NCI-H1694 (cell line): ENCODE measurements at places on chromosomes 3 and 15.

DNA sequence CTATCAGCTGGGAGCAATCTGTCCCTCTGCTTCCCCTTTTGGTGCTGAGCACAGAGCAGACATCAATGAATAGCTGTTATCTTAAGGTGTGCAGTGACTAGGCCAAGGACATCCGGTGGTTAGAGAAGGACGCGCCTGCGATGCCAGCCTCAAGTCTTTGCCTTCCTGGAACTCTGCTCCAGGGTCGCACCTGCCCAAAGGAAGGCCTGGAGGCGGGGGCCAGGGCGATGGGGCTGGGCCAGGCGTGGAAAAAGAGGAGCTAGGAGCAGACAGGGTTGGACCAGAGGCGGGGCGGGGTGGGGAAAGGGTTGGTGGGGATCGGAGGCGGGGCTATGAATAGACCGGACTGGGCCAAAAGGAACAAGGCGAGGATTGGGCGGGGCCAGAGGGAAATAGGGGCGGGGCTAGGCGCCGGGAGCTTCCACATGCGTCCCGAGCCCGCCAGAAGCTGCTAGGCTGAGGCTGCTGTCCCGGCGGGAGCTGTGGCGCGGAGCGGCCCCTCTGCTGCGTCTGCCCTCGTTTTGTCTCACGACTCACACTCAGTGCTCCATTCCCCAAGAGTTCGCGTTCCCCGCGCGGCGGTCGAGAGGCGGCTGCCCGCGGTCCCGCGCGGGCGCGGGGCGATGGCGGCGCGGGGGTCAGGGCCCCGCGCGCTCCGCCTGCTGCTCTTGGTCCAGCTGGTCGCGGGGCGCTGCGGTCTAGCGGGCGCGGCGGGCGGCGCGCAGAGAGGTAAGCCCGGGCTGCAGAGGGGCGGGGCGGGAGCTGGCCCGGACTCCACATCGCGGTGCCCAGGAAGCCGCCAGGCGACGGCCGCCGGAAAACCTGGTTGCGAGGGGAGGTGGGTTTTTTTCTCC is at the start of gene CHRNA5:
CHRNA5 (plus strand) TSS at position 424 of the 854 bp plus-strand sequence; CDS start at position 624, 200 bp downstream.
- DNase-seq = peak; percentile 88

GRCh38 chr3:127211118-127212060 is 18.5 kb downstream of the PRR23E start:
- DNase-seq = no peak

GRCh38 chr3:145079436-145079835 is 1081.5 kb downstream of the PLOD2 start:
- DNase-seq = no peak

DNA sequence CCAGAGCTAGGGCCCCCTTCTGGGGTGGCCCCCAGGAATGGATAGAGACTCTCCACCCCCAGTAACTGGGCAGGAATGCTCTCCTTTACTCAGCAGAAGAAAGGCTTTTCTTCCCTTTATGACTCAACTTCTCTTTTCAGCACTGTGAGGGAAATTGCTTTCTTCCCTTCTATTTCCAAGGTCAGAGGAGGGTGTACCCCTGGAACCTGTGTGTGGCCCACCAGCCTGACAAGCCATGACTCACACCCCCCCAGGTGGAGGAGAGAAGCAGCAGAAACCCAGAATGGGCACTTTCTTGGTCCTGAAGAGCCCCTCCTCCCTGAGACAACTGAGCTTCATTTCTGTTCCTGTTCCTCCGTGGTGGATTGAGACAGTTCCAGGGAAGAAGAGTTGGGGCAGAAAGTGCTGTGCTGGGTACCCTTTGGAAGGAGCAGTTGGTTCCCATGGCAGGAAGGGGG is 2.7 kb upstream of the ANKRD63 start:
- no peak for DNase-seq

- DNase-seq = no peak
Observed at GRCh38 chr15:83610132-83610531, 43.8 kb upstream of the ADAMTSL3 start.

- DNase-seq = no peak
Observed at GRCh38 chr3:17747174-17747889, 4.9 kb upstream of the TBC1D5 start.

DNA sequence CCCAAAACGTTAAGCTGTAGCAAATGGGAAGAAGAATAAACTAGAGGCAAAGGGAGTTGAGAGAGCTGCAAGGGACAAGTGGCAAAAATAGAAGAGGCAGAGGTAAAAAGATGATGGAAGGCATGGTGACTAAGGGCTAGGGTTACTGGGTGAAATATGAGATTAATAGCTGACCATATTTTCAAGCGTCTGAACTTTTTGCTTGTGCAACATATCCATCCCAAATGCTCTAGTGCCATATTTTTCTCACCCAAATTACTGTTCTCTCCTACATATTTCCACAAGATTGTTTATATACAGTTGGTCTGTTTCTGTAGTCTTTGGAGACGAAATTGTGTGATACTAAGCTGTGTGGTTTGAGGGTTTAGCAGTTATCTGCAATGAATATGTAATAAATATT is 145.5 kb downstream of the GMNC start:
- no peak for DNase-seq

DNA sequence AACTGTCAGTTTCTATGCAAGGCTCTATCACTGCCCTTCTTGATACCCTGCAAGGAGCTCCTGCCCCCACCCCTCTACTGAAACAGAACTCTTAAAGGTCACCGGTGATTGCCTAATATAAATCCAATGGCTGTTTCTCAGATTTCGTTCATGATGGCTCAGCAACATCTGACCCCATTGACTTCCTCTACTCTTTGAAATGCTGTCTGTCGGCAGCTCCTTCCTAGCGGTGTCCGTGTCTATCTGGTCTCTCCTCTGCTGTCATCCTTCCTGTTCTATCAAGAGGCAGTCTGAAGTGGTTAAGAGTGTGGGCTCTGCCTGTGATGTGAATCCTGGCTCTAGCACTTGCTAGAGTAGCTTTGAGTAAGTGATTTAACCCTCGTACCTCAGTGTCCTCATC is 5.5 kb downstream of the TMEM266 start:
- DNase-seq = no peak

DNA sequence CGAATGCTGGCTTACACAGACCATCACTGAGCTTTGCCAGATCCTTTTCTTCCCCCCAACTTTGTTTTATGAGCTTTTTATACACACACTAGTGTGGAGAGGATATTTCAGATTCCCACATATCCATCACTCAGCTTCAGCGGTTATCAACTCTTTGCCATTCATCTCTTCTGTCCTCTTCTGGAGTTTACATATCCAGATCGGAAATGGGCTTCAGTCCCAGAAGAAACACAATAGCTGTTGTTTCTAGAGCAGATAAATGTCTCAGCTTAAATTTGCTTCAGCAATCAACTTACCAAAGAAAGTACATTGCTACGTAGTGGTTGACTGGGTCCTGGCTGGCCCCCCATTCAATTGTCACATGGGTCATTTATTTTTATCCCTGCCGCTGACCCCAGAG is 185.9 kb upstream of the BHLHE40 start:
- no peak for DNase-seq

- peak; percentile 61 for DNase-seq
Observed at GRCh38 chr3:50337175-50337861, 3.3 kb downstream of the RASSF1 start.

- DNase-seq = no peak
Observed at GRCh38 chr3:48598323-48599076, 3.4 kb upstream of the COL7A1 start.

DNA sequence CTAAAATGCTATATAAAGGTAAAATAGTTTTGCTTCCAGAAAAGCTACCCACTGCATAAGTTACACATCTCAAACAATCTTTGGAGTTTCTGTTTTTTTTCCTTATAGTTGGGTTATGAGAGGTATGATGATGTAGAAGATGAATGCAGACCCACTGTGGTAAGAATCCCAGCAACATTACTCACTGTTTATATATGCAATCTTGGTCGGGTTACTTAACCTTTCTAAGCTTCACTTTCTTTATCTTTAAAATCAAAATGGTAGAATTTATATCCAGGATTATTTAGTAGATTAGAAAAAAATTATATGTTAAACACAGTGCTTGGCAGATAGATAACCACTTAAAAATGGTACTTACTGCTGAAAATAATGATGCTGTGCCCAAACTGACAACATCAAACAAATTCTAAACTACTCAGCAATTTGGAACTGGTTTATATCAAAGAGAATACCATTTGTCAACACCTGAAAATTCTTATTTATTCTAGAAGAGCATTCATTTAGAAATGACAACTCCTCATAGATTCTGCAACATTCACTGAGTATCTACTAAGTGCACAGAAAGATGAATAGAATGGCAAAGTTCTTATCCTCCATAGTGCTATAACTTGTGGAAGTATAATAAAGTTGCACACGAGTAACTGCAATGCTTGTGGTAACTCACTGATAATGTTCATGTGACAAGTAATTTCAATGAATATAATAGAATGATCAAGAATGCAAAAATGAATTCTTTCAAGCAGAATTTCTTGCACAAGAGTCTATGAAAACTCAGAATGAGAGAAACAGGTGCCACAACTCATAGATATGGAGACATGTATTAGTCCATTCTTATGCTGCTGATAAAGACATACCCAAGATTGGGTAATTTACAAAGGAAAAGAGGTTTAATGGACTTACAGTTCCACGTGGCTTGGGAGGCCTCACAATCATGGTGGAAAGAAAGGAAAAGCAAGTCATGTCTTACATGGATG is 129.0 kb upstream of the SLC7A14 start:
- DNase-seq = no peak

DNA sequence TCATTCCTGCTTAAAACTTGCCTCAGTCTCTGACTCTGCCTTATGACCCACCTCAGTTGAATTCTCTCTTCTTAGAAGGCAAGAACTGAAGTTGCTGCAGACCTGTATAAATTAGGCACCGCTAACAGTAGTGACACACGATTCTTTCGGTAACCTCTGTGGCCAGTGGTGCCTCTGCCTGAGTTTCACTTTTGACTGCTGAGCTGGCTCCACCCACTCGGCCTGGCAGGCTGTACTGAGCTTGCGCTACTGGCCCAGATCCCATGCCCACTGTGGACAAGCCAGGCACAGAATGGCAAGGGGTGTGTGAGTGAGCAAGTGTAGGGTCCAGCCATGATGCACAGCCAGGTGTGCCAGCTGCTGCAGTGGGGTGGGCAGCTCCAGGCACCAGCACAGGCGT is 19.1 kb upstream of the EIF1B start:
- DNase-seq = no peak

- DNase-seq = no peak
Observed at GRCh38 chr3:196868297-196868661, 559 bp downstream of the SENP5 start.

DNA sequence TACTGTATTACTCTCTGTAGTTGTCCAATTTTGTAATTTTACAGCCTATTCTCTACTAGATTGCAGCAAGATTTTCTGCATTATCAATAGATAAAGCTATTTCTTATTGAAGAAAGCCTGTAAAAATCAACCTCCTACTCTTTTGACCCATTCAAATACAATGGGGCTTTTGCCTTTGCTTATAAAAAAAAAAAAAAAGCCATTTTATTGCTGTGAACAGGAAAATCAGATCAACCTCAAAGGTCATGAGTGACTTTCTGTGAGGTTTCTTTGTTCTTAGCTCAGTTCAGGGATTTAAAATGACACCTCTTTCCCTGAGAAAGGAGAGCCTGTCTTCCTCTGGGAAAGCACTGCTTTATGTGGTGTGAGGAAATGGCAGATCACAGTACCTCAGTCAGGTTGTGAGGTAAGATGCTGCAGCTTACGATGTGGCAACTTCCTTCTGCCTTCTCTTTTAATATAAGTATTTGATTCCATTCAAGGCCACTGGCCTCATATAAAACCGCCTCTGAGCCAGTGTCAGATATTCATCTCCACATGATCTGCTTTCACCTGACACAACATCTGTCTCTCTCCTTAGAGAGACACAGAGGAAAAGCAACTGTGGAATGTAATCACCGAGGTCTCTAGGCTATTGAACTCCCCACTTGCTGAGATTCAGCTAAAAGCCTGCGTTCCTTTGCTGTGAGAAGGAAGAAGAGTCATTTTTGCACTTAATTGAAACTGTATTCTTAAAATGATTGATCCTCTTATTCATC is 161.5 kb upstream of the MB21D2 start:
- DNase-seq = no peak

DNA sequence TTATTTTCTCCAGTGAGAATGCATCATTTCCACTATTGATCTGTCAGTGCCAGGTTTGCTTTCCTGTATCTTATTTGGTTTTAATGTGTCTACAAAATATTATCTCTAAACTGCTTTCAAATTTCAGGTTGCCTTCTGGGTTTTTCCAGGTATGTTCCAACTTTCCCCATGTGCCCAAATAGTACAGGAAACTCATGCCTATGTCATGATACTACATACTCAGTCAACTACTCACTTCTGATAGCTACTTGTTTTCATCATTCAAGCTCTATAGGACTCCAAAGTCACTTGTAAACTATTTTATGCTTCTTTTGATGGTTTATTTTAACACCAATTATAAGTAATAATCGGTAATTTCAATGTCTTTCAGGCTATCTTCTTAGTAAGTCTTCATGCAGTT is 134.8 kb upstream of the TTC14 start:
- DNase-seq = no peak

GRCh38 chr3:170761103-170761502 is 108.9 kb downstream of the RPL22L1 start:
- DNase-seq = no peak

DNA sequence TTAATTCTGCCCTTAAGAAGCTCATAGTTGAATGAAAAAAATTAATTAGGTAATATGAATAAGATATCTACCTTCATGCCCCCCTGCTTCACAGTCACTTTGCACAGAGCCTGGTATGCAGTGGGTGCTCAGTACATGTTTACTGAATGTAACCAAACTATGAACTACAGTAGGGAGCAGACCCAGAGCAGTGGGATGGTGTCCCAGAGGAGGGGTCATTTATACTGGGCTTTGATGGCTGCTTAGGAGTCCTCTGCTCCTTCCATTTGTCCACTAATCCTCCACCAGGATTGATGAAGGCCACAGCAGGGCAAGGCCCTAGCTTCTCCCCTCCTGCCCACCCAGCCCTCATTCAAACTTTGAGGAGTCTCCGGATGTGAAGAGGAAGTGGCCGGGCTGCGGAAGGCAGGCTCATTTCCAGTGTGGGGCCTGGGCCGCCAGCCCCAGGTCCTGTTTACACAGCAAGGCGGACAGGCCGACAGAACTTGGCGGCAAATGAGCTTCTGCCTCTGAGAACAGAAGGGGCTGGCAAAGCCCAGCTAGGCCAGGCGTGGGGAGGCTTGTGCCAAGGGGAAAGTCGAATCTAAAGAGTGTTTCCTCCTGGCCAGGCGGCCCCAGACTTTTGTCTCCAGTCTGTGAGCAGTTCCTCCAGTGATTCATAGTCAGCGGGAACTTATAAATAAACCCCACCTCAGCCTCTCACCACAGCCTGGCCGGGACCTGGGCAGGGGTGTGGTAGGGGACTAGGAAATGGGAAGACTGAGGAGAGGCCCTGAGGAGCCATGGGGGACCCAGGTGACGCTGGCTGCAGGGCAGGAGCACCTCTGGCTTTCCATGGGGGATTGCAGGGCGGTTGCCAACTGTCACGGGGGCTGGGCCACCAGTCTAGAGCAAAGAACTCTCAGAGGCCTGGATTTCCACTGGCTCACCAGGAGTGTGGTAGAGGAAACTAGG is 51.6 kb upstream of the LCTL start:
- no peak for DNase-seq

- DNase-seq = no peak
Observed at GRCh38 chr3:49649576-49649975, 24.6 kb upstream of the APEH start.

GRCh38 chr3:18441551-18441950 is 16.4 kb upstream of the SATB1 start:
- DNase-seq = no peak

GRCh38 chr15:84749111-84749991 is 959 bp downstream of the ZNF592 start:
- DNase-seq = no peak

GRCh38 chr15:29687204-29687815 is 135.0 kb downstream of the TJP1 start:
- DNase-seq = no peak
